ENCODE measurements at places on chromosomes 4 and X.

DNA sequence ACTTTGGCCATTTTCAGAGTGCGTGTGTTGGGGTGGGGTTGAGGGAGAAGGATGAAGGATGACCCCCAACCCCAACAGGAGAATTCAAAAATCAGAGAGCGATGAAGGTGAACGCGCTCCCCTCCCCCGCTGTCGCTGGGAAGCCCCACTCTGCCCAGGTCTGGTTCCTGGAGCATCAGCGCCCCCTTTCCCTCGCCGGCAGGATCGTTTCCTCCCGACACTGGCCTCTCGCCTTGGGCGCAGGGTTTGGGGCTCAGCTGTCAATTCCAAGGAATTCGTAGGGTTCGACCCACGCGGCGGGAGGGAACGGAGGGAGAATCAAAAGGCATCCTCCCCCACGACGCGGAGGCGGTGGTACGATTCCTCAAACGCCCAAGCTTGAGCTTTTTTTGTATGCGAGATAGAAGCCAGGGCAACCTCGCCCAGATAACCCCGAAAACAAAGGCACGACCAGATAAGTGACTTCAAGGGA, 1.0 kb upstream of the PDGFRA start:
- no peak for DNase-seq

DNA sequence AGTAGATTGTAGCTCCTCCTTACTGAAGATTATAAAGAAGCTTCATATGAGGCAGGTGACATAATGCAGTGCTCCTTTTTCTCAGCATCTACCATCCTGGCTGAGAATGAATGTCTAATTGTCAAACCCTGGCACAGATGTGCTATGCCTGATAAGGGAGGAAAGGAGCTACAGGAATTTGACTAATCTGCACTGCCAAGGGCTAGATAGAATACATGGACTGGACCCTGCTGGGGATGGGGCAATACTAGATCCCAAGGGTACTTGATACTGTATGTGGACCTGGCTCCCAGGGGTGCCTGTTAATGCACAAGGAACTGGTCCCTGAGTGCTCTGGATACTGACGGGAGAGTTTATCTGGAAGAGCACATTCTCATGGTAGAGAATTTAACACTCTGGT, 362.2 kb upstream of the EMCN start:
- no peak for DNase-seq

- DNase-seq = no peak
Observed at GRCh38 chr4:40283968-40284367, 51.2 kb upstream of the CHRNA9 start.

GRCh38 chr4:143473334-143474126, 40.0 kb upstream of the SMARCA5 start:
- no peak for DNase-seq

- no peak for DNase-seq
Observed at GRCh38 chr4:48653217-48654014, 126.7 kb downstream of the FRYL start.

- peak; percentile 23 for DNase-seq
Observed at GRCh38 chr4:140151699-140152012, 2.3 kb downstream of the MAML3 start.

DNA sequence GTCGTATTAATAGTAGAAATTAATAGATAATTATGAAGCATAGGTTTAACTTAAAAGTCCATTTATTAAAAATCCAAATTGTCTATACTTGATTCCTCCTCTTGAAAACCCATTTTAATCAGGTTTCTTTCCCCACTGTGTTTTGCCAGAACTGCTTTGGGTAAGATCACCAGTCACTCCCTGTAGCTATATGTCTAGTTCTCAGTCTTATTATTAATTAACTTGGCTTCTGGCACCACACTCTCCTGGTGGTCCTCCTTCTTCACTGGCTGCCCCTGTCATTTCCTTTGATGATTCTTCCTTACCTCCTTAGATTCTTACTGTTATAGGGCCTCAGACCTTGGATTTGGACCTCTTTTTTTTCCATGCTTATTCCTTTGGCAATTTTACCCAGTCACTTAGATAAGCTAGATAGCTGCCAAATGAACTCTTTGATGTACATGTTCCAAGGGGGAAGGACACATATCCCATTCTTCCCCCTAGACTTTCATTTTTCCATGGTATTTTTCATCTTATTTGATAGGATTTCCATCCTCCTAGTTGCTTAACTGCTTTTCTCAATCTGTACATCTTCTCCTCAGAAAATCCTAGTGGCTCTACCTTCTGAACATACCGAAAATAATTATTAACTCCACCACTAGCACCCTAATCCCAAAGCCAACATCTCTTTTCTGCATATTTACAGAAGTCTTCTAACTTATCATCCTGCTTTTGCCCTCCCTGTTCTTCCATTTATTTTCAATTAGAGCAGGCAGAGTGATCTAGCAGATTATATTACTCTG, 24.5 kb downstream of the GIMD1 start:
- DNase-seq = no peak

DNA sequence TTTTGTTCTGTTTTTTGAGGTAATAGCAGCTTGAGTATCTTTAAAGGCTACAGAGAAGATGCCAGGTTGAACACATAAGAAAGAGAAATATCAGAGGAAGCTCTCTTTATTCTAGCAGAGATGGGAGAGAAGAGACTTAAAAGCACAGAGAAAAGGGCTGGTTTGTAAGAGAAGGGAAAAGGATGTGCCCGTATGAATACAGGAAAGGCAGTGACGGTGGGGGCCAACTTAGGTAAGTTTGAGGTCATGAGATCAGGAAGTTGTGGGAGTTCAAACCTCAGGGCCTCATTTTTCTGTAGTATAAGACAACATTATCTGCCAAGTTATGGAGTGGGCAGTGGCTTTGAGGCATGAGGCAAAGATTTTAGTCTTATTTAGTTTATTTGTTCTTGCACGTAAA, 121.3 kb upstream of the S100G start:
- no peak for DNase-seq

GRCh38 chr4:10655968-10656367, 28.6 kb downstream of the CLNK start:
- no peak for DNase-seq

DNA sequence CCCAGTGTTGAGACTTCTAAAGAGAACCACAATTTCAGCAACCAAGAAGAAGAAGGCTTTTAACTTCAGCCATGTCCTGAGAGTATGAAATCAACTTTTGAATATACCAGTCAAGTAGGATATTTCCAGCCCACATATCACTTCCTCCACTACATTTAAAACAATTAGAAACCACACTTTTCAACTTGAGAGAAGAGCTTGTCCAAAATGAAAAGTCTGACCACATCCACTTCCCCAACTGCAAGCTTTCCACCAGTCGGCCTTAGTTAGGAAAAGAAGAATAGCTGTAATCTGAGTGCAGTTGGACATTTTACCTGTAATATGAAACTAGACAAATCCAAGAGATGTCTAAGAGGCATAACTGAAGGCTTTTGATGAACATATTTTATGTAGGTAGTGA, 101.9 kb upstream of the SLC7A11 start:
- no peak for DNase-seq

- DNase-seq = no peak
Observed at GRCh38 chrX:46637938-46638337, 64.4 kb downstream of the CHST7 start.

GRCh38 chr4:183627979-183628588, 30.9 kb downstream of the RWDD4 start:
- no peak for DNase-seq
